Suppressor macrophage treated with lipopolysaccharide for 4 hours (primary cell): ENCODE measurements at places on chromosomes 11 and 22.

DNA sequence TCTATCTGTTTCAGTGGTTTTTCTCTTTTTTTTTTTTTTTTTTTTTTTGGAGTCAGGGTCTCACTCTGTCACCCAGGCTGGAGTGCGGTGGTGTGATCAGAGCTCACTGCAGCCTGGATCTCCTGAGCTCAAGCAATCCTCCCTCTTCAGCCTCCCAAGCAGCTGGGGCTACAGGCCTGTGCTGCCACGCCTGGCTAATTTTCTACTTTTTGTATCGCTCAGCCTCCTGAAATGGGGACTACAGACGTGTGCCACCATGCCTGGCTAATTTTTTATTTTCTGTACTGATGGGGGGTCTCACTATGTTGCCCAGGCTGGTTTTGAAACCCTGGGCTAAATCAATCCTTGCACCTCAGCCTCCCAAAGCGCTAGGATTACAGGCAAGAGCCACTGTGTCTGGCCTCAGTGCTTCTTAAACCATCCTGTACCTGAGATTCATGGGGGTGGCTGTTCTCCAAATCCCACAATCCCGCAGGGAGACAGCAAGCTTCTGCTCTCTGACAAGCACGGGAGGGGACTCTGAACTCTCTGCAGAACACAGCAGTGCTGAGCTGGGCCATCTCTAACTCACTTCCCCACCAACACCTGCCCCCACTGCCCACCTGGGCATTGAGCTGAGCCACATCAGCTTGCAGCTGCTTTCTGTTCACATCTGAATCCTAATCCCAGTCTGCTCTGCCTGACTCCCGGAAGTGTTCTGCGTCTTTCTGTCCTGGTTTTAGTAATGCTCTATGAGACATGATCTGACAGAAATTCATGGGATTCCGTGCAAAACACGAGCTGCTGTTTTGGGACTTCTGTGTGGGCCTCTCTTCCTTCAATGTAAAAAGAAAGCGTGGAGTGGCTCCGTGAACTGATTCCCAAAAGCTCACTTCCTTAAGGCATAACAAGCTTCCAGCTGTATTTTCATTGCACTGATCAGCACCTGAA is 400.0 kb downstream of the LARGE1 start:
- DNase-seq: no peak

GRCh38 chr22:19378344-19378674 is 53.2 kb downstream of the HIRA start:
- DNase-seq: no peak

- DNase-seq: no peak
Measured at GRCh38 chr22:25762147-25762546, 20.2 kb downstream of the MYO18B start.

DNA sequence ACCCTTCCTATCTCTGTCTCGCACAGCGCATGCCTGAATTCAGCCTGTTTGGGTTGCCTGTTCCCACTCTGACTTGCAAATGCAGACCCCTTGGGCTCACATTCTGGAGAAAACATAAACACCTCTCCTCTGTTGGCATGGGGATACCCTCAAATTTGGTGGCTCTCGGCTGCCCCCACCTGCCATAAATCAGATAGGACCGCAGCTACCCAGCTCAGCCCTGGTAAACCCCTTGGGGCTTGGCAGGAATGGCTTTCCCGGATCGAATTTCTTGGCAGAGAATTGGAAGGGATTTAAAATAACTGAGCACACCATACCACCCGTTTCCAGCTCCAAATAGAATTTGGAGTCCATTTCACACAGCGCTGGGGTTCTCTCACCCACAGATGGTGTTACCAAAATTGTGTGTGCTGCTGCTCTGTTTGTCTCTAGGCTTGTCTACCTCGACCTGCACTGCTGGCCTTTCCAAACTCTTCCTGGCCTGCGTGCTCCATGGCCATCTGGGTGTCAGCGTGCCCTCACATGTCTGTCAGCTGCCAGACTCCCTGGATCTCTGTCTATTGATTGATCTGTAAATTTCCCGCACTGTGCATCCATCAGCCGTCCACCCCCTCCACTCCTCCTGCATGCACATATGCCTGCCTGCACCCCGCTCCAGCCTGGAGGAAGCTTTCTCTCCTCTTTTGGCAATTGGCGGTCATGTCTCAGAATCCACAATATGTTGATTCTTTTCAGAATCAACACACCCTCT is 134.0 kb downstream of the NTM start:
- DNase-seq: no peak

DNA sequence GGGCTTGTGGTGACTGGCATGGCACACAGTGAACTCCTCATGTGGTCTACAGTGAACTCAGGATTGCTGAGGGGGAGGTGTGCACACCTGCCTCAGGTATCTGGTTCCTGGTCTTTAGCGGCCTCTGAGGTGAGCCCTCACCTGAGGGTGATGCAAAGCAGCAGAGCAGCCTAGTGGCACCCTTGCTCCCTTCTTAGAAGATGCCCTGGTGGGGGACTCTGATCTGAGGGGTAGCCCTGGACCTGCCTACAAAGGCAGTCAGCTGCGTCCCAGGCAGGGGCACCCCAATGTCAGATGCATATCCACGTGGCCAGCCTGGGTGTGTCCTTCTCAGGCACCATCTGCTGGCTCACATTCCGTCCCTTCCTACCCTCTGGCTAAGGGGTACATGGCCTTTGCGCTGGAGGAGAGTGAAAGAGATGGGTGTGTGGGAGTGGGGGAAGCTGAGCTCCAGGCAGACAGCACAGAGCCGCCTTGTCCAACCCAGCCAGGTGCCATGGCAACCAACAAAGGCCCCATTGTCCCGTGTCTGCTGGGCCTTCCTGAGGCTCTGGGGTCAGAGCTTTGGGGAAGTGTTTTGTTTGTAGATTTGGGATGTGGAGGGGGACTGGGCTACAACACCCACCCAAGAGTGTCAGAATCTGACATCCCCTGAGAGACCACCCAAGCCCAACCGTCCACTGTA is 5.8 kb downstream of the PLEKHB1 start:
- DNase-seq: no peak

DNA sequence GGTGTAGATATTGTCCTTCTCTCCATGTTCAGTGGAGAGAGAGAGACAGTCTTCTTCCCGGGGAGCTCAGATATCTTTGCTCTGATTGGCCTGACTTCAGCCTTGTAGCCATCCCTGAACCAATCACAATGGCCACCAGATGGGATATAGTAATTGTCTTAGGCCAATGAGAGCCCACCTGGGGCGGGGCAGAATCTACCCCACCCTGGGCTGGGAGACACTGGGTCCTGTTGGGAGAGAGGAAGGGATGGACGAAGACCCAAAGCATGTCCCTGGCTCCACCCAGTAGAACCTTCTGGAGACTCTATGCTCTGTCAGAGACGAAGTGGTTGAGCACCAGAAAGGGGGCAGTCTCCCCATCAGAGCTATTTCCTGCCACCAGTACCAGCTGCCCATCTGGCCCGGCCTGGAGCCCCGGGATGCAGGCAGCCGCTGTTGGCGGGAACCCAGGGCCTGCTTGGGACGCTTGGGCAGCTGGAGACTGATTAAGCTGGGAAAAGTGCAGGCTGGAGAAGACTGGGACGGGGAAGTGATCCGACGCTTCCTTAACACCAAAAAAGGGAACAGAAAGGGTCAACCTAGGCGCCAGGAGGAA is 31.6 kb upstream of the CBX7 start:
- DNase-seq: no peak

- DNase-seq: no peak
Measured at GRCh38 chr11:20363149-20363499, 390 bp upstream of the HTATIP2 start.

GRCh38 chr11:15179167-15179566 is 64.4 kb downstream of the INSC start:
- DNase-seq: no peak
